Cortex of kidney (tissue), 1 donor: ENCODE measurements at places on chromosomes 3 and 15.

DNA sequence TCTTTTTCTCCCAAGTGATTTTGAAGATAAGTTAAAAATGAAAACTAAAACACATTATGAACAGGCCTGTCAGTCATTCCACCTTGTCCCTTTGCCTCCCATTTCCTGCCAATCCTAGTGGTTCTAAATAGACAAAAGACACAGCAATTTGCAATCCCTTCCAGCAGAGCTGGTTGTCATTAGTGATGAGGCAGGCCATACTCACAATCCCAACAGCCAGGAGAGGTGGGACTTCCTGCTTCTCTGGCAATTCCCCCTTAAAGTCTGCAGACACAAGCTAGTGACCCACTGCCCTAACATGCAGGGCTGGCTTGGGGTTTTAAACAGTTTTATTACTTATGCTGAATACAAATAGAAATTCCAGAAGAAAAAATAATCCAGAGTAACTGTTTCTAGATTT lies 38.4 kb upstream of the RBP1 start:
- no peak for DNase-seq

GRCh38 chr3:151871639-151872468 lies 1.6 kb upstream of the SUCNR1 start:
- DNase-seq, result no peak

- no peak for DNase-seq
These were observed 15.8 kb upstream of the ALAS1 start for GRCh38 chr3:52182196-52182595.

GRCh38 chr3:56800130-56800831 lies 1.5 kb downstream of the ARHGEF3 start:
- no peak for DNase-seq

DNA sequence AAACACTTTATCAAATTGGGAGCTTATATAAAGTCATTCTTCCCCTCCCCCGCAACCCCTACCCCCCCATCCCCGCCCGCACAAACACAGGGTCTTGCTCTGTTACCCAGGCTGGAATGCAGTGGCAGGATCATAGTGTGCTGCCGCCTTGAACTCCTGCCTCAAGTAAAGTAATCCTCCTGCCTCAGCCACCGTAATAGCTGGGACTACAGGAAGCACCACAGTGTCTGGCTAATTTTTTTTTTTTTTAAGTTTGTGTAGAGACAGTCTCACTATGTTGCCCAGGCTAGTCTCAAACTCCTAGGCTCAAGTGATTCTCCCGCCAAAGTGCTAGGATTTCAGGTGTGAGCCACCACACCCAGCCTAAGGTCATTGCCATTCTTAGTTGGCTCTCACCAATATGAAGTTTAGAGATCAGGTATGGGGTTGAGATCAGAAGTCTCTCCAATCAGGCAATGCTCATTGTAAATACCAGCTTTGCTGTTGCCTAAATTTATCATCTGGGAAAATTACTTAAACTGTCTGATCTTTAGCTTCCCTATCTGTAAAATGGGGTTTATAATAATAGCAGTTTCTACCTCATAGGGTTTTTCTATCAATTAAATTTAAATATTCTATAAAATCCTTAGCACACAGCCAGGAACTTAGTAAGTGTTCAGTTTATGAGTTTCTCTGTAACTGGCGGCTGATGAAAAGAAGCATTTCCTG lies 60.3 kb downstream of the TGFBR2 start:
- no peak for DNase-seq

DNA sequence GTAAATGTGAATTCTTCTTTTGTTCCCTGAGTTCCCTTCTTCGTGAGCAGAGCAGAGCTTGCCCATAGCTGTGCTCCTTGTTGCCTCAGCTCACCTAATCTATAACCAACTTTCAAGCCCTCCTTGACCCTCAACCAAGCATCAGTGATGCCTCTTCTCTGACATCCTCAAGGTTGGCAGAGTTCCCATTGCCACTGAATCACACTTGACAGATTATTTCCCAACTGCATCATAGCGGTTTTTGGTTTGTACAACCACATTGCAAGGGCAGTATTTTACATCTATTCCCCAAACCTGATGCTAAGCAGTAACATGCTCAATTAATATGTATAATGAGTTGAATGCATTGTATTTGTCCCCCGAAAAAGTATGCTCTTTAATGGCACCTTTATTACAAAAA lies 133.0 kb upstream of the SNTN start:
- no peak for DNase-seq

DNA sequence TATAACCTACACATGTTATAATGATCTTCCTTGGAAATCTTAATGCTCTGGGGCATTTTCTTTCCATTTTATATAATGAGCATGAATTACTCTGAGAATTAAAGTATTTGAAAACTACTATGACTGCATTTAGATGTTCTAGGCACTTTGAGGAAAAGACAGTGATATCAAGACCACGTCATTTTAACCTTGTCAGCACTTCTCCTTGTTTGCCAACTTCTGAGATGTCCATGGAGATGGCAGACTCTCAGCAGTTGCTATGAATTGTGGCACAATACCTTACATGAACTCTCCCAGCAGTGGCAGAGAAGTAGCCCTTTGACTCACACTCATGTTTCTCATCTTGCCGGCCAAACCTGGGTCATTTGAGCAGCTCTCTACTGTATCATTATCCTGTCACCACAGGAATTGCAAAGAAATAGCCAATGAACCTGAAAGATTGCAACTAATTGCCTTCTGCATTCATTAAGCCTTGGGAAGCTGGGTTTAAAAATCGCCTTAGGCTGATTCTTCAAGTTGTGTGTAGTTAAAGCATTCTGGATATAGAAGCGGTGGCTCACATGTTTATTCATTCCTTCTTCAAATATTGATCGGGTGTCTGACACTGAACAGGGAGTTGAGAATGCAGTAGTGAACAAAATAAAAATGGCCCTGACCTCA lies 272.2 kb upstream of the CFAP20DC start:
- DNase-seq, result no peak

DNA sequence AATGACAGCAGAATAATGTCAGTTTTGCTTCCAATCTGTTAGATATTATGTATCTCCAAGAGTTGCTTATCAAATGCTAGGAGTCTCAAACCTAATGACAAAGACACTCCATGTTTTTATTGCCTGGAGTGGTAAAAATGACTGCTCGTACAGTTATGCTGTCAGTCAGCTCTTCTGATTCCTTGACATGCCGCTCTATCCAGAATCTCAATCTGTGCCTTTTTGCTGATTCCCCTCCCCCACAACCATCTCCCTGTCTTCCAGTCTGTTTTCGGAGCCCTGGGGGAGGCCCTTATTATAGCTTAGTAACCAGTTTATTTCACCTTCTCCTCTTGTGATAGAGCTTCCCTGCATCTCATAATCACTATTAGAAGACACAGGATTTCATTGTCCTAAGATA lies 2.6 kb downstream of the MKRN2 start:
- no peak for DNase-seq

- DNase-seq, result no peak
These were observed 165.4 kb upstream of the NR2F2 start for GRCh38 chr15:96165081-96165480.

DNA sequence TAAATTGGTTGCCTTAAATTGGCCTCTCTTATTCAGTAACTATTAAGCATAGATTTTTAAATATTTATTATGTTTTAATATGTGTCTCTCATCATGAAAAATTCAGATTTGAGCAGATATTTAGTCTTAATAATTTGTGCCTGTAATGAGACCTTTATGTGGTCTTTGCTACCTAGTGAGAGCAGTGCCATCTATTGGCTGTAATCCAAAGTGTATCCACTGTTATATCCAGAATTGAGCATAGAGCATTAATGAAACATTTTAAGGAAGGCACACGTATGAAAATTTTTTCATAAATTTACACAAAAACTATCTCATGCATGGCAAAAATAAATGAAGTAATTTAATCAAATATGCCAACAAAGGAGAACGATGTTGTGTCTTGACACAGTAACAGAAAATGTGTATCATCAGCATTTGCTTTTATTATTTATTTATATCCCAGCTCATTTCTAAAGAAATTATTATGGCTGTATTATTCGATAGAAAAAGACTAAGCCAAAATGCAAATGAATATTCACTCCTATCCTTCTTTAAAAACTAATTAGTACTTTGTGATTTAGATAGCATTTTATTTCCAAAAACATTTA lies 203.5 kb downstream of the RSRC1 start:
- no peak for DNase-seq

DNA sequence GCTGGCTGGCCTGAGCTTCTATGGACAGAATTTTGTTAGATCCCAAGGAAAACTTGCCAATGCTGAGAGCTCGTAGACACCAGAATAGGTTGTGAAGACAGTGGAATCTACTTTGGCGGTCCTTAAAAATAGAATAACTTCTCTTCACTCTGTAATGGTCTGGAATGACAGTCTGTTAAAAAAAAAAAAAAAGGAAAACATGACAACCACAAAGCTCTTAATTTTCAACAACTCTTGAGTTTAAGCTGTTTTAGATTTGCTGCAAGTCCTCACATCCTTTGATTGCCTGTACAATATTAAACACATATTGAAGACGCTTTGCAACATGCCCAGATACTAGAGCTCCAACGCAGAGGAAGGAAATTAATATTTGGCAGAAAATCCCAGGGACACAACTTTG lies 122.8 kb upstream of the GALNT15 start:
- DNase-seq, result no peak

GRCh38 chr3:197590313-197590962 lies 34.7 kb upstream of the BDH1 start:
- no peak for DNase-seq

- no peak for DNase-seq
These were observed 217.7 kb upstream of the TLE3 start for GRCh38 chr15:70315431-70315830.

- no peak for DNase-seq
These were observed 26.8 kb downstream of the CDCP1 start for GRCh38 chr3:45119376-45119775.

GRCh38 chr3:71258526-71258925 lies 325.0 kb downstream of the FOXP1 start:
- no peak for DNase-seq

DNA sequence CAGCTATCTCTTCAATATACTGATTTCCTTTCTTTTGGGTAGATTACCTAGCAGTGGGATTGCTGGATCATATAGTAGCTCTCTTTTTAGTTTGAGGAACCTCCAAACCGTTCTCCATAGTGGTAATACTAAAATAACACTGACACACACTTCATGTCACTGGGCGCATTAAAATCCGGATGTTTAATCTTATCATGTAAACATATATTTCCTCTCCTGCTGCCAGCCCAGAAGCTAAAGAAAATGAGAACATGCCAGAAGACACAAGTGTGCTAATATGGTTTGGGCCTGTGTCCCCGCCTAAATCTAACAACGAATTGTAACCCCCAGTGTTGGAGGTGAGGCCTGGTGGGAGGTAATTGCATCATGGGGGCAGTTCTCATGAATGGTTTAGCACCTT lies 23.6 kb upstream of the KCNMB2 start:
- DNase-seq, result no peak

GRCh38 chr3:76566211-76566534 lies 473.7 kb upstream of the ROBO2 start:
- no peak for DNase-seq

- no peak for DNase-seq
These were observed at the start of gene PRICKLE2 for GRCh38 chr3:64224826-64225610. TSS of gene PRICKLE2 (minus strand) at chr3:64225466. CDS start at chr3:64198927, 26,539 bp downstream.

- DNase-seq, result no peak
These were observed 197.7 kb downstream of the FNDC3B start for GRCh38 chr3:172236771-172237742.

- DNase-seq, result no peak
These were observed 93.4 kb upstream of the UMPS start for GRCh38 chr3:124636863-124637296.

DNA sequence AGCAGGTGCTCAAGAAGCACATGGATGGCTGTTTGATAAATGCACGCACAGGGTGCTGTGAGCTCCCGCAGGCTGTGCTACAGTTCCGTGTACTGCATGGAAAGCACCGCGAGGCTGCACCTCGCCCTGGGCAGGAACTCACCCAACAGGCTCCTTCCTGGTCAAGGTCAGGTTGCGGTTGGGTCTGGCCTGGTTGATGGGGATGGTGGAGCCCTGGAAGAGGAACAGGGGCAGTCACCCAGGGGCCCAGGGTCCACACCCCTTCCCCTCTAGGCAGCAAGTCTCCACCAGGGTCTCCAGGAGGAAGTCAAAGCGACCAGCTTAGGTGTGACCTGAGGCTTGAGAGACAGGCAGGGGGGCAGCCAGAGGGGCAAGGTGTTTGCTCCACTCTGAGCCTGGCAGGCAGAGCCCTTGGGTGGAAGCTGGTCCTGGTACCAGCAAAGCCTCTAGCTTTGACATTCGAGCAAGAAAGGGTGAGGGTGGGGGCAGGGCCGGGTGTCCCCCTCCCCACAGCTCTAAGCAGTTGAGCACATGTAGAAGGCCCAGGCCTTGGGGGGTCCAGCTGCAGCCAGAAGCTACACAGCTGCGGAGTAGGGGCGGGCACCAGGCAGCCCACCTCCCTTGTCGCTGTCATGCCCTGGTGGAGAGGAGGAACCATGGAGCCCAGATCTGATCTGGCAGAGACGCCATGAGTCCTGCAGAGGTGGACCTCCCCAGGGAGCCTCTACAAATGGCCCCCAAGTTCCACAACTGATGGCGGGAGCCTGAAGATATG lies 46.3 kb upstream of the SLC41A3 start:
- no peak for DNase-seq

DNA sequence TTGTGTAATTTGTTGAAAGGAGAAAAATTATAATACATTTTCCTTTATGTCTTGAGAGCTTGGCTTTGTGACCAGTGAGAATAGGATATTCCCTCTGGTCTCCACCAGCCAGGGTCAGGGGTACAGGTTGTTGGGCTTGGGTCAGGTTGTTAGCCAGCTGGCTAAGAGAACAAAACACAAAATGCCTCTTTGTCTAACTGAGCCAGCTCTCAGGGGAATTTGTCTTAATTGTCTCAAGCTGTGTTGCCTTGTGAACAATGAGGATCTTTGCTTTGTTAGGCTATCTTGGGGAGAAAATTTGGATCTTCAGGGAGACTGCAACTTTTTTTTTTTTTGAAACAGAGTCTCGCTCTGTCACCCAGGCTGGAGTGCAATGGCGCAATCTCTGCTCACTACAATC lies 17.7 kb upstream of the GK5 start:
- no peak for DNase-seq

GRCh38 chr3:193942516-193943055 lies 193.4 kb upstream of the HES1 start:
- no peak for DNase-seq

DNA sequence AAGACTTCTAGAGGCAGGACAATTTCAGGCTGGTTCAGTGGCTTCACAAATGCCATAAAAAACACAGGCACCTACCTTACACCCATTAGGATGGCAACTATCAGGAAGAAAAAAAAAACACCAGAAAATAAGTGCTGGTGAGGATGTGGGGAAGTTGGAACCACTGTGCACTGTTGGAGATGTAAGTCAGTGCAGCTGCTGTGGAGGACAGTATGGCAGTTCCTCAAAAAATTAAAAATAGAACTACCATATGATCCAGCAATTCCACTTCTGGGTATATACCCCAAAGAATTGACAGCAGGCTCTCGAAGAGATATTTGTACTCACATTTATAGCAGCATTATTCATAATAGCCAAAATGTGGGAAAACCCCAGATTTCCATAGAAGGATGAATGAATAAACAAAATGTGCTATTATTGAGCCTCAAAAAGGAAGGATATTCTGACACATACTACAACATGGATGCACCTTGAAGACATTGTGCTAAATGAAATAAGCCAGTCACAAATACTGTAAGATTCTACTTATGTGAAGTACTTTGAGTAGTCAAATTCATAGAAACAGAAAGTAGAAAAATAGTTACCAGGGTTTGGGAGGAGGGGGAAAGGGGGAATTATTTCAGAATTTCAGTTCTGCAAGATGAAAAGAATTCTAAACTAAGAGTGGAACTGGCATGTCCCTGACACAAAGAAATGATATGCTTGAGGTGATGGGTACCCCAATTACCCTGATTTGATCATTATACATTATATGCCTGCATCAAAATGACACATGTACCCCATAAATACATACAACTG lies 40.9 kb downstream of the NR1D2 start:
- DNase-seq, result no peak
